Frontal cortex (tissue), 4 donors: ENCODE measurements at places on chromosomes 4 and X. TPM values are rescaled to one million over a fixed set of nuclear protein-coding genes. Genes with fewer than 3 reads are reported as not detected.

Gene PDZD4
- total RNA-seq: 165 TPM

Gene PPP1R2C
- total RNA-seq: not detected

Gene BST1
- total RNA-seq: 4.5 TPM

Gene CENPE
- total RNA-seq: 3.7 TPM

Gene RHOXF2
- not detected for total RNA-seq

Gene SEPTIN11
- 198 TPM for total RNA-seq

Gene SRPK3
- total RNA-seq: under 0.01 TPM

Gene RPS6KA6
- total RNA-seq: 16.3 TPM
